ENCODE measurements at places on chromosomes 5 and 9. TPM values are rescaled to one million over a fixed set of nuclear protein-coding genes. Genes with fewer than 3 reads are reported as not detected.

DNA sequence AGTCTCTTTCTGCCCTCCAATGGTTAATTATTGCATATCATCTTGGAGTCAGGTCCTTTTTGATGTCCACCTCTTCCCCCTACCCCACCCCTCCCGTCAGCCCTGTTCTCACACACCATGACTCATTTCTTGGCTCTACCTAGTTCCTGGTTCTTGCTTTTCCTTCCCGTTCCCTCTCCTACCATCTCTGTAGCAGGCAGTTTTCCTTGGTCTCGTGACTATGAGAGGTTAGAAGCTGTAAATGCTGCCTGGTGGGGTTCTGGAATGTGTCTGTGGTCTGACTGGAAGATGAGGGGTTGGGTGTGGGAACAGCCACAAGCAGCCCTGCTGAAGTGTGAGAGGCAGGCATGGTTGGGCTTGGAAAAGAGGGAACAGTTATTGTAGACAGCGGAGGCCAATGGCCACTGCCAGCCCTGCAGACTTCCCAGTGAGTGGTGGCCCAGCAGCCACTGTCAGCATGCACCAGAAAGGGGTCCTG is 18.2 kb downstream of the SLC22A5 start:
- no peak for DNase-seq

DNA sequence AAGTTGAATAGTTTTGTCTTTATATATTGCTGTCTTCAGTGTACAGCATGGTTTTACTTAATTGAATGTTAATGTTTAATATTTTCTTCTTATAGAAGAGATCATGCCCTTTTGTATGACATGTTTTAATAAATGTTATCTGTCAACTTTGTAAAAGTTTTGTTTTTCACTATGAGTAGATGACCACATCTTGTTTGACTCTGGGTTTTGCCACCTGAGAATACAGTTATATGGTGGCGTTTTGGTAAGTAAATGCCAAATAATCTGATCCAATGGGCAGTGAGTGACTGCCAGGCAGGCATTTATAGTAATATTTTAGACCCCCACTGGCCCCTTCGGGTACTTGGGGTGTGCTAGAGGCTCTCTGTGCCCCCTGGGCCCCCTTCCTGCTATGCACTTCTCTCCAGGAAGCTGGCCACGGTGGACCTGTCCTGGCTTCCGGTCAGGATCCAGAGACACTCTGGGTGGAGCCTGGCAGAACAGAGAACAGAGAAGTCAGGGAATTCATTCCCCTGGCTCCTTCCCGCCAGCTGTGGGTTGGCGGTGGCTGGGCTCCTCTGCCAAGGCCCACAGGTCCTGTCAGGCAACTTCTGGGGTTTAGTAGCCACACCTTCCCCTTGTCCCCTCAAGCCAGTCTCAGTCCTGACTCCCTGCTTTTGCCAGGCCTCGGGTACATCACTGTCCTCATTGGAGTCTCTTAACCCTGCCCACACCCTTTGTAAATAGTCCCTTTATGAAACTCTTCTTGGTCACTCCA is 22.2 kb upstream of the ZBTB34 start:
- no peak for DNase-seq

DNA sequence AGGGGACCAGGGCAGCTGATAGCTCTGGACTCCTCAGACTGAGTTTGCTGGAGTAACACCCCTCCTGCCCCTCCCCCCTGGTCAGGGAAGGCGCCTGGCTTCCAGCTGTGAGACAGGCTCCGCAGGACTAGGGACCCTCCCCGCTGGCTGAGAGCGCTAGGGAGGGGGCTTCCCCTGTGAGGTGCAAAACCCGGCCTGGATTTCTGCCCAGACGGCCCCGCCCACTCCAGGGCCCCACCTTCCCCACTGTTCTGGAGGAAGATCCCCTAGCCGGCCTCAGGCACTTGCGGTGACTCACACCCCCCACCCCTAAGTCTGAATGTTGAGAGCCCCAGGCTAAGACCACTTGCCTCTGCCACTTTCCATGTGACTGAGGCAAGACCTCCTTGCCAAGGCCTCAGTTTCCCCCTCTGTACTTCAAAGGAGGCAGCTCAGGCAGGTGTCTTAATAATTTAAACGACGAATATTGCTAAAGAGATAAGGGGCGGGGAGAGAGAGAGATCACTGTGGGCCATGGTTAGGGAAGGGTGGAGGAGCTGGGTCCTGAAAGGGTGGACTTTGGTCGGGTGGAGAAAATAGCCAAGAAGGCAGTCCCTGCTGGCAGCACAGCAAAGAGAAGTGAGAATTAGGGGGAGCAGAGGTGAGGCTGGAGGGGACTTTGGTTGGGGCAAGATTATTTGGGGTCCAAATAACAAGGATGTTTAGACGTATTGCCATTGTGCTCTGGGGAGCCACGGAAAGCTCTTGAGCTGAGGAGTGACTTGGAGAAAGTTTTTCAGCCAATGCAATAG is 1.0 kb upstream of the DAB2IP start:
- peak; percentile 85 for DNase-seq

DNA sequence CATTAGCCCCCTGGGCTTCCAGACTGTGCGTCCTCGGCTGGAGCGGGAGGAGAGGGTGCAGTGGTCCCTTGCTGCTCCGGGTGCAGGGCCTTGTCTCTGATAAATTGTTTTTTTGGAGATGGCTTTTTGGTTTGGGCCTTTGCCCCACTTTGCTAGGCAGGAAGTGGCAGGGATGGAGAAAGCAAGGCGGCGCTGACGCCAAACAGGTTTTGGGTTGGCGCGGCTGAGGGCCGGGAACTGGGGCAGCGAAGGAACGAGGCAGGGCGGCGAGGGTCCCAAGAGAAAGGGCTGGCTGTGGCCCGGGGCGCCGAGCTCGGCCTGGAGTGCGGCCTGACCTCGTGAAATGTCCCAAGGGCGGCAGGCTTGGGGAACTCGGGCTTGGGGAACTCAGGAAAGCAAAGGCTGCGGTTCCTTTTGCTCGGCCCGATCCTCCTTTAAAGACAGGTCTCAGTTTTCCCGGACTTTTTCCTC is 4.1 kb downstream of the LHX2 start:
- no peak for DNase-seq

GRCh38 chr9:87834357-87834756 is 48.3 kb upstream of the SPATA31E1 start:
- no peak for DNase-seq

- DNase-seq = no peak
Observed at GRCh38 chr9:132249123-132249522, 87.3 kb downstream of the NTNG2 start.

FAM78A gene
- 2.6 TPM for polyA plus RNA-seq

NTRK2 gene
- polyA plus RNA-seq = 113 TPM

GRCh38 chr5:136011414-136012001 is 17.3 kb upstream of the TGFBI start:
- no peak for DNase-seq

- DNase-seq = no peak
Observed at GRCh38 chr5:119345861-119346260, 10.0 kb upstream of the TNFAIP8 start.

Data from left renal cortex interstitium (tissue), 4 donors.